Gastrocnemius medialis (tissue), 4 donors: ENCODE measurements at places on chromosomes 12 and 14. TPM values are rescaled to one million over a fixed set of nuclear protein-coding genes. Genes with fewer than 3 reads are reported as not detected.

Gene CYP27B1
- not detected for total RNA-seq

Gene TMEM63C
- total RNA-seq: 0.05 TPM

Gene NUDT14
- 11.0 TPM for total RNA-seq

Gene AMHR2
- total RNA-seq: 1.0 TPM

Gene TMEM233
- 32.9 TPM for total RNA-seq

Gene BMAL2
- 0.10 TPM for total RNA-seq

Gene RPL10L
- total RNA-seq: not detected

Gene MYH6
- total RNA-seq: 20.4 TPM

Gene PHETA1
- 8.7 TPM for total RNA-seq

Gene DACT1
- 0.97 TPM for total RNA-seq

Gene GUCY2C
- not detected for total RNA-seq

Gene B4GALNT1
- total RNA-seq: 13.2 TPM

Gene CRIP2
- total RNA-seq: 47.1 TPM

Gene BCDIN3D
- 1.2 TPM for total RNA-seq

Gene METTL1
- total RNA-seq: 6.5 TPM

Gene GPR132
- total RNA-seq: 0.61 TPM

- DNase-seq: no peak
These were observed 26.6 kb downstream of the FUT8 start for GRCh38 chr14:65439117-65439516.

GRCh38 chr12:113088037-113088436 lies 31.5 kb downstream of the DTX1 start:
- DNase-seq: no peak

GRCh38 chr12:42299392-42300308 lies 26.2 kb downstream of the ZCRB1 start:
- no peak for DNase-seq

DNA sequence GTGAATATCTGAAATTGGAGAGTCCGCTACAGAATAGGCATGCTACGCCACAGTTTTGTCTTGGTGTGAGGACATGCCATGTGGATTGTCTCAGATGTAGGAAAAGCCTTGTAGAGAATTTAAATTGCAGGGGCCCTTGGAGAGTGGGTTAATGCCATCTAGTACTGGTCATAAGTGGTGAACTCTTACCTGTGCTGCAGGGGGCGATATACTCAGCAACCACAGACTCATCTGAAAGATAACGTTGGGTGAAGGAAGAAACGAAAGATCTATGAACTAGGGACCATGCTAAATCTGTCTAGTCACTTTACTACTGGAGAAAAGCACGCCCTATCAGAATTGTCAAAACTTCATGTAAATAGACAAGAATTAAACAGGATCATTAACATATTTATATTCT lies 33.7 kb upstream of the A2M start:
- no peak for DNase-seq

- DNase-seq: no peak
These were observed 240.4 kb downstream of the ASCL1 start for GRCh38 chr12:103197725-103198388.

- no peak for DNase-seq
These were observed 107.4 kb downstream of the AEBP2 start for GRCh38 chr12:19546611-19547162.

DNA sequence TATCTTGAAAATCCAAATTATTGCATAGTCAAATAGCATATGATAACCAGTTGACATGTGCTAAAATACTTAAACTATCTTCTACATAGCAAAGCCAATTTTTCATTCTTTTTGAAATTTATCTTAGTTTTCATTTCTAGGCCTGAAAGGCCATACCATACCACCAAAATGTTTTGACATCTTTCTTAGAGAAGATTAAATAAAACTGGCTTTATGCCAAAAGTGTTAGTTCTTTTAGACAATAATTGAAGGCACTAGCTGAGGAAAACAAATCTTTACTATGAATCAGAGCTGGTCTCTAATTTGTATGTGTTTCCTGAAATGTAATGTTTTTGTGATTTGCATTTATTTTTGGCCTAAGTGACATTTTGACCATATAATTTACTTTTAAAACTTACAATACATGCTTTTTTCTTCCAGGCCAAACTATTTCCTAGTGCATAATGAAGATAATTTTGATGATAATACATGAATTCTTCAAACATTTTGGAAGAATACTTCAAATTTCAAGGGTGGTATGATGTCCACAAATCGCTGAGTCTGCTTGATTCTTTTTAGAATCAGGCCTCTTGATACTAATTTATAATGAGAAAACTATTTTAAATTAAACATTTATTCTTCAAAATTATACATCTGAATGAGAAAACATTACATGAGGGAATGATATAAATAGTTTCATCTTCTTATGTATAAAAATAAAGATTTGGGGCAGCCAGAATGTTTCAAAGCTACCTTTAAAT lies 6.5 kb upstream of the KCNMB4 start:
- no peak for DNase-seq

DNA sequence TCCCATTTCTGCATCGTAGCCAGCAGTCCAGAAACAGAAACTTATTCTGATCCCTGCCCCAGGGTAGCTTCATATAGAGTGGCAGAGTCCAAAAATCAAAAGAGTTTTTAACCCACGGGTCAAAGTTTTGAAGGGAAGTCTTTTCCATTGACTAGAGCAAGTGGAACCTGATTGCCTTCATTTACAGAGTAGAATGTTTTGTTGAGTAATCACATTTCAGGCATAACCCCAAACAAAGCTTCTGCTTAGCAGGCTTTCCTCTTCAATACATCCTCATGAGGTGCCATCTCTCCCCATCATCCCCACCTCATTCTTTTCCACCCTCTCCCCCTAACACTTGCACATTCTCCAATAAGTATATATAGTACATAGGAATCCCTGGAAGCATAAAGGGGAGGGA lies 516.0 kb upstream of the FBXO33 start:
- no peak for DNase-seq

DNA sequence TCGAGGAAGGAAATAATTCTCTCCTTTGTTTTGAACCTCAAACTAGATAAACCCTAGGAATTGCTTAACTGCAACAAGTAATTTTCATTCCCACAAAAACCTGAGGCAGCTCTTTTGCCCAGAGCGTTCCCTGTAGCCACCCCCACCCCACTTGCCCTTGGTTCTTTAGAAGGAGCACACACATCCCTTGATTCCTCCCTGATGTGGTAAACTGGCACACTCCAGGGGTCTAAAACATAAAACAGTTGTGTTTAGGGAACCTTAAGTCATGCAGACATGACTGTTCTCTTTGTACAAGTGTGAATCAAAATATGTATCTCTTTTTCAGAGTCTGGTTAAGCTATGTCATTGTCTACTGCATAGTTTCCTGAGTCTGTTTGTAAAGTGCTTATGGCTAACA lies 14.0 kb downstream of the MAPK1IP1L start:
- no peak for DNase-seq

GRCh38 chr12:58357511-58357910 lies 416.1 kb downstream of the ATP23 start:
- no peak for DNase-seq

DNA sequence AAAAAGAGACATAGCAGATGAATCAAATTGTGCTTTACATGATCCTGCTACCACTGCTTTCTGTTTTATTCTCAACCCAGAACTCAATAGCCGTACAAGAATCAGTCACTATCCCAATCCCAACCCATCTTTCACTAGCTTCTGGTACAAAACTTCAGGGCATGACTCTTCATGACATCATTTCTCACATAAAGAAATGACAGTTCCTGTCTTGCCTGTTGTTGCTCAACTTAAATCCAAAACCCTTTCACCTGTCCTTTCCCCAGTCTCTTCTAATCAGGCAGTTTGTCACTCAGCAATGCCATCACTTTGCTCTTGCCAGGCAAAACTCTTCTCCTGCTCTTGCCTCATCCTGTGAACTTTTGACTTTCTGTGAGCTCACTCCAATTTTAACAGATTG lies 962.8 kb downstream of the GALC start:
- DNase-seq: no peak

DNA sequence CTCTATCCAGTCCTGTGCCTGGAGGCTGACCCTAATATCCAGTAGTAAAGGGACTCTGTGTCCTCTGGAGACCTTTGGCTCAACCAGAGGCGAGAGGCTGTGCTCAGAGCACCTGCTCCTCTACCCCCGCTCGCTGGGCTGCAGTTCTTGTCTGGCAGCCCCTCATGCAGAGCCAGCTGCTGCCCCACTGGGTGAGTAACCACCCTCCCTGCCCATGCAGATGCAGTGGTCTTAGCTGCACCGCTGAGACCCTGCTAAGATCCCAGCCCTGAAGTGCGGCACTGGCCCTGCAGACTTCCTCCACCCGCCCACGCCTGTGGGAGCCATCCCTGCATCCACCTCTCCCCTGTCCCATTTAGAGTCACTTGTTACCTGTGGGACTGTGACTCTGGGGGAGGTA lies 347.5 kb upstream of the SFSWAP start:
- DNase-seq: no peak

- DNase-seq: no peak
These were observed 1.5 kb upstream of the TM7SF3 start for GRCh38 chr12:27015730-27016076.

GRCh38 chr12:29544428-29545101 lies 47.1 kb upstream of the OVCH1 start:
- DNase-seq: no peak

DNA sequence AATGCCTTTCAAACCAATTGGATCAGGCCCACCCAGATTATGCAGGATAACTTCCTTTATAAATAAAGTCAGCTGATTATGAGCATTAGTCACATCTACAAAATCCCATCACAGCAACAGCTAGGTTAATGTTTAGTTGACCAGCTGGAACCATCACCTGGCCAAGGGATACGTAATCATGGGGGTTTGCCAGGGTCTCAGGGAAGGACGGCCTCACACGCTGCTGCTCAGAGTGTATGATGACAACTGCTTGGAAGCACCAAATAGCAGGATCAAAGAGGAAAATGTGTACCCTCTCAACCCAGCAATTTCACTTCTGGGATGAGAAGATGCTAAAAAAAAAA lies 162.6 kb downstream of the SLC15A4 start:
- no peak for DNase-seq

- DNase-seq: no peak
These were observed 199.7 kb downstream of the SPTSSA start for GRCh38 chr14:34262127-34262910.

GRCh38 chr12:38258411-38258810 lies 58.2 kb upstream of the ALG10B start:
- DNase-seq: no peak

- DNase-seq: peak; percentile 5
These were observed at the start of gene MANSC1 for GRCh38 chr12:12349711-12350665. Gene MANSC1, minus strand, starts transcription at chr12:12350242. Its CDS starts 6,928 bp downstream, at chr12:12343314.

DNA sequence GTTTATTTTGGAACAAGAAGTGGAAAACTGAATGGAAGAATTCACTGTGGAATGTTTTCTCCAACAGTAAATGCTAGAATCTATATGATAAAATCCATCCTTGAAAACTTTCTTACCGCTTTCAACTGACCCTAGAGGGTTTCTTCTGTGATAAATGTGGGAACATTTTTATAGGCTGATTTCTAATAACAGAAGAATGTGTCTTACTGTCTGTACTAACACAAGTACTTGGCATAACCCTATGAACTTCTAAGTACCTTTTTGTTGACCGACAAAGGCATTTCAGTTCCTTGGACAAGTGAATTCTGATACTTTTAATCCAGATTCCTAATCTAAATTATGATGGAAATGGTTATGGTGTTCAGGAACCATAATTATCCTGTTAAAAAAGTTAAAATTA lies 1109.7 kb upstream of the FLRT2 start:
- DNase-seq: no peak

DNA sequence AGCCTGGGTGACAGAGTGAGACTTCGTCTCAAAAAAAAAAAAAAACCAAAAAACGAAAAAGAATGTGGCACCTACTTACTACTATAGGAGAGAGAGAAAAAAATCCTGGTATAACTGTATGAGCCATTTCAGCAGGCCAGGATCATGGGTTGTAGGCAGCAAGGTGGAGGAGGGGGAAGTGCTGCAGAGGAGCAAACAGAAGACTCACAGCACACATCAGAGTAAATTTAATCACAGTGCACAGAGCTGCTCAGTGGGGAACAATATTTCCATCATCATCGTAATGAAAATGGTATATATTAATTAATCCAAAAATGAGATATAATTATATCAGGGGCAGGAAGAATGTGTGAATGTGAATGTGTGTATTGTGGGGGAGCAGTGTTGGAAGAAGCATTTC lies 175.8 kb downstream of the SLC2A13 start:
- no peak for DNase-seq

DNA sequence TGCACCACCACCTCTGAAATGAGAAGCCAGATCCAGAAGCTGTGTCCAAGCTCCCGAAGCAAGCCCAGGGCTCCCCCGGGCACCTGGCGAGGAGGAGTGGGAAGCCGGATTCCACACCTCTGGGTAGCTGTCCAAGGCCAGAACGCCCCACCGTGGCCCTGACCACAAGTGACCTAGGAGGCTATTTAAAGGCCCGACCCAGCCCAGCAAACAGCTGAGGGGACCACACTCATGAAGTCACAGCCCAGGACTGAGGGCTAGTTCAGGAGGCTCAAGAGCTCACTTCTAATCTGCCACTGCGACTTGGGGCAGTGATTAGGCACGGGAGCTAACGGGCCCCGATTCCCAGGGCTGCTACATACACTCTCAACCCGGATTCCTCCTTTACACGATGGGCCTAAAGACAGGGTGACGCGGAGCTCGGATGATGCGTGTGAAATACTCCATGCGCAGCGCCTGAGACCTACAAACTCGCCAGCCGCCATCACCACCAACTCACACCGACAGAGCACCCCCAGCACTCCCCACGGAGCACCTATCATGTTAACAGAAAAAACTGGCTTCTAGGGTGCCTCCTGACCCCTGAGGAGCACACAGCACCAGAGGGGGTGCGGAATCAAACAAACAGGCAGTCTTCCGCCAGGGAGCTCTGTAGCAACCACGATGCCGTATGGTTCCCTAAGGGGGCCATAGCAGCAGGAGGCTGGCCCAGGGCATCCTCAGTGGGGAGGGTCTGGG lies 84.0 kb upstream of the GPR68 start:
- no peak for DNase-seq

- peak; percentile 57 for DNase-seq
These were observed 40.9 kb upstream of the CORO1C start for GRCh38 chr12:108772247-108772646.

- DNase-seq: no peak
These were observed 7.0 kb downstream of the AK7 start for GRCh38 chr14:96398921-96399320.
